ENCODE measurements at places on chromosomes 3 and 15.

DNA sequence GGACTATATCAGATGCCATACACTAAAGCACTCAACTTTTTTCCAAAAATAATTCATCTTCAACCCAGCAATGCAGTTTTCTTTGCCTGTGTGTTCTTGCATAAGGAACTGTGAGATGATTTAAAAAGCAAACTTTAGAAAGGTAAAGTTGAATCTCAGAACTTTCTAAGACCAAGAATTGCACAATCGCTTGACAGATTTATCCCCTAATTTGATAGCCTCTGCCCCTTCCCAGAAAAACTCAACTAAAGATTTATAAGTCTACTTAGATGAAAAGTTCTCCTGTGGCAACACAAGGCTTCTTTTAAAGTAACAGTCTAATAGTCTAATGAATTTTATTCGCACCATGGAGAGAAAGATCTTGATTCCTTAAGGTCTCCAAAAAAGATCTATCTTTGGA lies 259.3 kb downstream of the MAGI1 start:
- DNase-seq: no peak

GRCh38 chr3:183968666-183969245 lies 48.9 kb downstream of the ABCC5 start:
- no peak for DNase-seq

GRCh38 chr3:172305552-172305951 lies 142.7 kb downstream of the GHSR start:
- DNase-seq: peak; percentile 61

DNA sequence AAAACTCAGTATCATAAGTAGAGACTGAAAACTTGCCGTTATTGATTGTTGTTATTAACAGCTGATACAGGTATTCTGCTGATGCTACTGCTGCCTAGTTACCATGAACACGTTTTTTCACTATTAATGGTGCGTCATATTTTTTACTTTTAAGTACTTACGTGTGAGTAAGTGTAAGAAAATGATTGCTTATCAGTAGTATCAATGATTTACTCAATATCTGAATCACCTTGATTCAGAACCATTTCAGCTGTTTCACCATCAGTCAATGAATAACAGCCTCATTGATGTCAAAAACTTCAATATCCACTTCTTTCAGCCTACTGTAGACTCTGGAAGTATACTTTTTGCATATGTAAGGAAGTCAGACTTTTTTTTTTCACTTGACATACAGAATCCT lies 4.7 kb downstream of the CCR8 start:
- DNase-seq: no peak

- peak; percentile 28 for DNase-seq
These were observed 1.2 kb downstream of the MEX3B start for GRCh38 chr15:82044373-82045178.

DNA sequence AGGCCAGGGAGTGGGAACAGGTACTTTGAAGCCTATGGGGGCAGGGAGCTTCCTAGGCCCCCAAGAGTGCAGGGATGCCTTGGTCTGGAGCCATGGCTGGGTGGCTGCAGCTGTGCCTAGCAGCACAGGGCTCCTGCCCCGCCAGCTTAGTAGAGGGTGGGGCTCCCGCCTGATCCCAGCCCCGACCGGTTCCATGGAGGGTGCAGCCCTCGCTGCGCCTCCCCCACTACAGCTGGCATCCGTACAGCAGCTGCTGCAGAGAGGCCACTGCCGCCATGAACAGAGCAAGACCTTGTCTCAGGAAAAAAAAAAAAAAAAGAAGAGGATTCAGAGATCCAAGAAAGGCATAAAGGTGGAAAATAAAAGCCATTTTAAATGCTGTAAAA lies 277.2 kb downstream of the UBE2E2 start:
- no peak for DNase-seq

DNA sequence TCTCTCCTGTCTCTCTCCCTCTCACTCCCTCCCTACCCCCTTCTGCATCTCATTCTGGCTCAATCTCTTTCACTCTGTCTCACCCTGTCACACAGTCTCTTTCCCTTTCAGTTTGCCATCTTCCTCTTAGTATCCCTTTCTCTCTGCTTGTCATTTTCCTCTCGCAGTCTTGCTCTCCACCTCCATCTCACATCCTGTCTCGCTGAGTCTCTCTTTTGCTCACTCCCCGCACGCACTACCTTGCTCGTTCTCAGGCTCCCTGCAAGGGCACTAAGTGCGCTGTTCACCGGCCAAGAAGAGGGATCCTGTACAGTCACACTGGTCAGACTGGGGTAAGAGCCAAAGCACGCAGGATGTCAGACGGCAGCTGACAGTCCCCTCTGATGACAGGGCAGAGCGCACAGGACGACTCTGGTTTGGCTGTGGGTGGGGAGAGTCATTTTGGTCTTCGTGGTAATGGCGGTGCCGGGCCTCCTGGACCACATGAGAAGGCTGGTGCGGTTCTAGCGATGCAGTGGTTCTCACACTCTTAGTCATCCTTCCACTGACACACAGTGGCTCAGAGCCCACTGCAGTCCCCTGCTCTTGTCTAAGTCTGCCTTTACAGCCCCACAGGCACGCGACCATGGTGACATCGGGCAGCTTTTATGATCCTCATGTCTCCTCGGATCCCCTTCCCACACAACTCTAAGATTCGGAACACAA lies 356.8 kb downstream of the FOXP1 start:
- DNase-seq: no peak

DNA sequence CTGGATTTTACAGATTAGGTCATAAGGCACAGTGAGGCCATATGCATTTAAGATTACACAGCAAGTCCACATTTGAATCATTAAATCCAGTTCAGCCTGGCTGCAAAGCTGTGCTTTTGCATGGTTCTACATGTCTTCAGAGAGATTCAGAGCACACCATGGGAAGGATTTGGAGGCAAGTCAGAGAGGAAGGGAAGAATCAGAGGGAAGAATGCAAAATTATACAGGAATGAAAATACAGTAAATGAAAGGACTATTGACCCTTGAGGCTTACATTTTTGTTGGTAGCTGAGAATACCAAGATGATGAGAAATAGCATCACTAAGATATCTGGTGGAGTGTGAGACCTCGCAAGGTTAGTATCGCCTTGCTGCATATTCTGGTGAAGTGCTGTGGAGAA lies 13.9 kb downstream of the FILIP1L start:
- DNase-seq: no peak

- no peak for DNase-seq
These were observed 50.4 kb upstream of the LARS2 start for GRCh38 chr3:45337839-45338470.

GRCh38 chr15:90465930-90466567 lies 63.7 kb upstream of the CRTC3 start:
- DNase-seq: no peak

DNA sequence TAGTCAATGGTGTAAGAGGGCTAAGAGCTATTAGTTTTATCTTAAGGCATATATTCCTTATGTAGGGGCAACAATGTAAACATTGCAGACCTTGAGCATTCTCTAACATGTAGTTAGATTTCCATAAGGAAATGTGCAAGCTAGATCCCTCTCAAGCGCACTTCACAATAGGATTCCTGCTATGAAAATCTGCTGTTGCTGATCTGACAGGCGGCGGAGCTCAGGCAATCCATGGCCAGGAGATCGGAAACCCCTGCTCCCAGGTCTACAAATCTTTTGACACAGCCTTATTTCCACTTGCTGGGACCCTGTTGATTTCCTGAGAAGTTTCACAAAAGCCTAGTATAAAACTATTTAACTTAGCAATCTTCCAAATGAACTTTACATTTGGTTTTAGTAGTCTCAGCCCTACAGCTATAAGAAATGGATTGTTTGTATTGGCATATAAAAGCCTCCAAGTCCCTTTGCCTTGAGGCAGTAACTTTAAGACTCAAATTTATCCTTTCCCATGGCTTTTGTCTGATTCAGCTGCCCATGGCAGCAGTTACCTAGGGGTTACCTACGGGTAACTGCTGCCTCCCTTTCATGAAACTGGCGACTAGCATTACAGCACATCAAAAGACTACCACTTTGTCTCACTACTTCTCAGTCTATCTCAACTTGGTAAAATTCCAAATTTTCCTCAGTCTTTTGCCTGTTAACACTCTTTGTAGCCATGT lies 22.7 kb downstream of the TRA2B start:
- no peak for DNase-seq

GRCh38 chr3:11632564-11632963 lies 11.2 kb downstream of the VGLL4 start:
- no peak for DNase-seq

DNA sequence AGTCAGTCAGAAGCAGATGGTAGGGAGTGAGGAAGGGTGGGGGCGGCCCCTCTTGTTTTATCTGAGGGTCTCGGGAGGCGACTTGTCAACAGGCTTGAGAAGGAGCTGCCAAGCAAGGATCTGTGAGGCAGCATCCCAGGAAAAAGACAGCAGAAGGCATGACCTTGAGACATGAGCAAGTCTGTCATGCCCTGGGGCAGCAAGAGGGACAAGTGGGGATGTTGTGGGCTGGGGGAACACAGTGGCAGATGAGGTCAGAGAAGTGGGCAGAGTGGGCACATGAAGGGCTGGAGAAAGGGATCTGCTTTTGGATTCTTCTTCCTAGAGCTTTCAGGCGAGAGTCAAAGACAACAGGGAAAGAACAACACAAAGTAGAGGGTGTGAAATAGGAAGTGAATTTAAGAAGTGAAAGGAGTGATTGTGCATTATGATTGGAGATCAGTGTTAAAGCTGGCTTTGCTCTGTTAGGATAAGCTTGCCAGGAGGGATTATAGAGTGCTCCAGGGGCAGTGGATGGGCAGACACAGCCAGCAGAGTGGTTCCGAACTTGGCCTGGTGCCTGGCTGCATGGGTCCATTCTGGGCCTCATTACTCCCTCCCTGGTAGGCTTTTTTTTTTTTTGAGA lies 73.3 kb downstream of the USP13 start:
- no peak for DNase-seq

- no peak for DNase-seq
These were observed 56.9 kb downstream of the ACAD9 start for GRCh38 chr3:128936341-128936740.

DNA sequence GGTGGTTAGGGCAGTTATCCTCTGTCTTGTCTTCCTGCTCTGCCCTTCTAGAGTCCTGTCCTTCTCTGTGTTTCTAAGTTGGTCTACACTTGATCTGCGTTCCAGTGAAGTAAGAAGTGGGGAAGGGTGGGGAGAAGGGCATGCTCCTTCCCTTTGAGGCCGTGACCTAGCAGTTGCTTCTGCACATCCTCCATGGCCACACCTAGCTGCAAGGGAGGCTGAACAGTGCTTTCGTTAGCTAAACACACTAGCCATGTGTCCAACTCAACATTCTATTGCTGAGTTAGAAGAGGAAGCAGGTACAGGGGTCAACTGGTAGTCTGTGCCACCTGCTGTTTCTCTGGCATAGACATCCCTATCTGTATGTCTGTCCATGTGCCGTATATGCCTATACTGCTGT lies 94.5 kb downstream of the LARS2 start:
- DNase-seq: no peak

Measured in HS-5 (cell line).